ENCODE measurements at places on chromosomes 16 and 17. TPM values are rescaled to one million over a fixed set of nuclear protein-coding genes. Genes with fewer than 3 reads are reported as not detected.
A peak's percentile ranks its signal among the peaks of the same experiment; 100 is the strongest.

- H3K27me3 ChIP-seq: peaks cover 5% of the 10 kb centered on the region
- peak overlapping the region; percentile 51 for H3K4me3 ChIP-seq
- H3K27ac ChIP-seq: no peak overlapping the region
- no peaks in the 10 kb centered on the region for H3K36me3 ChIP-seq
These were observed 90.5 kb upstream of the SOX9 start for GRCh38 chr17:72030067-72030899.

TAT gene
- total RNA-seq: not detected

DNA sequence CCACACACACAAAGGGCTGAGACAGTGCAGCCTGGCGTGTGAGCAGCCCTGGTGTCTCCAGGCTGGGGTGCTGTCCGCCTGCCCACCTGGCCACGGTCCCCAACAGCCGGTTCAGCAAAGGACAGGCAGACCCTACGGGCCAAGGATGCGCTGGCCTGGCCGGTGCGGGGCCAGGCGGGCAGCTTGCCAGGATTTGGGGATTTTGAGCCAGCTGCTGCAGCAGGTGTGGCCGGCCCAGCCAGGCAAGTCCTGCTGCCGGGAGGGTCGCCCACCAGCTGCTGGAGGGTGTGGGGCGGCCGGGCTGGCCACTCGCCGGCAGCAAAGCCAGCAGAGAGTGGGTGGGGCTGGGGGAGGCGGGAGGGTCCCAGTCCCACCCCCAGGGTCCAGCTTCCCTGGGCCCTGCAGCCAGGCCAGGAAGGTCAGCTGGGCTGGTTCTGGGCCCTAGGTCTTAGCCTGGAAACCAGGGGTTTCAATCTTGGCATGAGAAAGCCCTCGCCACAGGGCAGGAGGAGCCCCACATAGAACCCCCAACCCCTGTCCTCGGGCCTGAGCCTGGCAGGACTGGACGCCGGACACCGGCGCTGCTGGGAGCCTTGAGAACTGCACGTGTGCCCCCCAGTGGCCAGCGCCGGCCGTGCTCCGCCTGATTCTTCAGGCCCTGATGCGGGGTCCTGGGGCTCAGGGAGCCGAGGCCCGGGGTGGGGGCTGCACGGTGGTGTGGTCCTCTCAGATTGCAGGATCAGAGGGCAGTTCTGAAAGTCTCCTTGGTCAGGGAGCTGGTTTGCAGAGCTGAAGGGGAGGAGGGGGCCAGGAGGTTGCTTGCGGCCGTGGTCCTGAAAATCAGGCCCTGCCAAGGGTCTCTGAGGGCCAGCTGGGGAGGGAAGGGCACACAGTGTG, 17.6 kb upstream of the SSTR5 start:
- no peaks in the 10 kb centered on the region for H3K4me1 ChIP-seq
- no peak overlapping the region for H3K4me3 ChIP-seq
- H3K27ac ChIP-seq: no peak overlapping the region
- H3K36me3 ChIP-seq: peaks cover 2% of the 10 kb centered on the region
- no peak for DNase-seq

GRCh38 chr16:73265935-73266334, 218.0 kb upstream of the ZFHX3 start:
- no peaks in the 10 kb centered on the region for H3K27me3 ChIP-seq
- H3K36me3 ChIP-seq: no peaks in the 10 kb centered on the region
- H3K4me3 ChIP-seq: no peak overlapping the region

ATAD5 gene
- 26.2 TPM for total RNA-seq

GRCh38 chr16:57304169-57305061, 19.9 kb upstream of the PLLP start:
- peak overlapping the region; percentile 15 for H3K27ac ChIP-seq
- no peak for DNase-seq
- H3K27me3 ChIP-seq: peaks cover 15% of the 10 kb centered on the region

- peaks cover 19% of the 10 kb centered on the region for H3K27me3 ChIP-seq
- H3K4me1 ChIP-seq: peaks cover 22% of the 10 kb centered on the region
- peak overlapping the region; percentile 72 for H3K27ac ChIP-seq
- H3K4me3 ChIP-seq: peak overlapping the region; percentile 88
- H3K36me3 ChIP-seq: peaks cover 5% of the 10 kb centered on the region
These were observed 65.8 kb downstream of the KPNA2 start for GRCh38 chr17:68101075-68101986.

DNA sequence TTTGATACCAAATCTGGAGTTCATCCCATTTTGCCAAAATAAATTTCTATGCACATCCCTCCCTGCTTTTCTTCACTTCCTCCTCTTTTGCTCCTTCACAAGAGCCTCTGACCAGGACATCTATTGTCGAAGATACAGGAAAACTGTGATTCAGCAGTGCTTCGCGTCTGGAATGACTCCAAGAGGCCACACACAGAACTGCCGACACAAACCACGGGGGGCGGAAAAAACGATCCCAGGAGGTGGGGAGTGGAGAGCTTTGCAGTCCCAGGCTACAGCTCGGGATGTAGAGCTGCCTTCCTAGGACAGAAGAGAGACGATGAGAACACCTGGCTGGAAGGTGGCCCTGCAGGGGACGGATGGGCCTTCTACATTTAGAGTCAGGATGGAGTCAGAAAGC, 102.8 kb downstream of the XYLT1 start:
- no peaks in the 10 kb centered on the region for H3K27me3 ChIP-seq
- no peak for DNase-seq
- peak overlapping the region; percentile 68 for H3K4me3 ChIP-seq
- H3K36me3 ChIP-seq: peaks cover 15% of the 10 kb centered on the region

LPCAT2 gene
- total RNA-seq: 1.5 TPM

DNA sequence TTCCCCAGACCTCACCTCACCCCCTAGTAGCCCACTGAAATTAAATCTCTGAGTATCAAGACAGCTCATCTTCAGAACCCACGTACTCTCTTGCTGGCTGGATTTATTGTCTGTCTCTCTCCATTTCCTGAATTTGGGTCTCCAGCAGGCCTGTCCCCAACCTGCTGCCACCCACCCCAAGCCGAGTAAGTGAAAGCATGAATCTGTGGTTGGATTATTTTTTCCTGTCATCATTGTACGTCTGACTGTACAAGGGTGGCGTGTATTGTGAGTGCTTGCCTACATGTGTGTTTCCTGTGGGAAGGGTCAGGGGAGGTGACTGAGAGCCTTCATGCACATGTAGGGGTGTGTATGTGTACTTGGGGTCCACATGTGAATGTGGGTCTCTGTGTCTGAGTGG, 5.4 kb downstream of the TNP2 start:
- H3K27ac ChIP-seq: peak overlapping the region; percentile 82
- DNase-seq: peak; percentile 41
- peaks cover 41% of the 10 kb centered on the region for H3K4me1 ChIP-seq
- H3K4me3 ChIP-seq: no peak overlapping the region
- H3K36me3 ChIP-seq: no peaks in the 10 kb centered on the region
- peaks cover 12% of the 10 kb centered on the region for H3K27me3 ChIP-seq

TERB1 gene
- total RNA-seq: not detected

- H3K4me1 ChIP-seq: no peaks in the 10 kb centered on the region
- DNase-seq: no peak
- H3K27me3 ChIP-seq: peaks cover 8% of the 10 kb centered on the region
- H3K36me3 ChIP-seq: no peaks in the 10 kb centered on the region
These were observed 21.8 kb downstream of the RAB11FIP4 start for GRCh38 chr17:31413081-31413799.

DNA sequence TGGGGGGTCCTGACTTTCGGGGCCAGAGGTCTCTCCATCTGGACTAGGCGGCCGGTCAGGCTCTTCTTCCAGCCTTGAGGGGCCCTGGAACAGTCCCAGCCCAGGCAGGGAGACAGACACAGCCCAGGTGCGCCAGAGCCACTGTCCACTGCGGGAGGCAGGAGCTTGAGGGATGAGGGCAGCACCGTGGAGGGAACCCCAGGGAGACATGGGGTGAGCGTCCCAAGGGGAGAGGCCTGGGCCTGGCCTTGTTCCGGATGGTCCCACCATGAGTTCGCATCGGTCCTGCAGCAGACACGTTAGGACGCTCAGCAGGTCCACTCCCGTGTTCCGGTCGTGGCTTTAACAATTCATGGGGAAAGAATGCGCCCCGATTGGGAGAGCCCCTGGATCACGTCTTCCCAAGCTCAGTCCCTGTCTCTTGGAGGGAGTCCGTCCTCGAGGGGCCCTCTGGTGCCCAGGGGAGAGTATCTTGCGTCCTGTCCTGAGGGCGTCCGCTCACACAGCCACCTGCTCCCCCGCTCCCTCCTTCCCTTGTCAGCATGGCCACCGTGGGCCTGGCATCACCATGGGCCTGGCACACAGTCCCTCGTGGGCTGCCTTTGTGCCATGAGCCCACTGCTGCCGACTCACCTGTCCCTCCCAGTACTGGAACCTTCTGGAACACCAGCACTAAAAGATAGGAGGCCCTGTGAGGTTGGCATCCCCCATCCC, 6.7 kb upstream of the NUDT16L1 start:
- H3K4me1 ChIP-seq: no peaks in the 10 kb centered on the region
- no peak overlapping the region for H3K27ac ChIP-seq
- H3K27me3 ChIP-seq: no peaks in the 10 kb centered on the region
- H3K36me3 ChIP-seq: peaks cover 6% of the 10 kb centered on the region
- DNase-seq: no peak
- H3K4me3 ChIP-seq: no peak overlapping the region

DNA sequence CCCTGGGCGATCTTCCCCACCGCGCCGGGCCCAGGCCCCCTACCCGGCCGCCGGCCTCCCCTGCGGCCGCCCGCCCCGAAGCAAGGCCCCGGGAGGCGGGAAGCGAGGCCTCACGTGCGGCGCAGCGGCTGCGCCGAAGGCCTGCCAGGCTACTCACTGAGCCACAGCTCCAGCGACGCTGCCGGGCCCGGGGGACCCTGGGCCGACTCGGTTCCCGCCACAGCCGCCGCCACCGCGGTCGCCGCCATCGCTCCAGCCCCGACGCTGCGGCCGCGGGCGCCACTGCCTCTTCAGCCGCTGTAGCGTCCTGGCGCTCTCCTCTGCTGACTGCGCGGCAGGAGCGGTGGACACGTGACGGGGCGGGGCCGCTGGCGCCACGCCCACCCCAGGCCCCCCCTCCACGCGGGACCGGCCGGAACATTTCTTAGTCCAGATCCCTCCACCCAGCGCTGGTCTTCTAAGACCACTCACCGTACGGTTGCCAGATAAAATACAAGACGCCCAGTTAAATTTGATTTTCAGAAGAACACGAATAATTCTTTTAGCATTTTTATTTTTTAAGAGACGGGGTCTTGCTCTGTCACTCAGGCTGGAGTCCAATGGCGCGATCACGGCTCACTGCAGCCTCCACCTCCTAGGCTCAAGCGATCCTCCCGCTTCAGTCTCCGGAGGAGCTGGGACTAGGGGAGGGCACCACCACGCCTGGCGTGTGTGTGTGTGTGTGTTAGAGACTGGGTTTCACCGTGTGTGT, at the start of gene GGA2:
Gene GGA2 (minus strand): TSS at position 331 of the 751 bp plus-strand sequence. CDS start 83 bp downstream, at position 248.
- H3K27ac ChIP-seq: peak within 1 kb of the TSS; percentile 87
- H3K36me3 ChIP-seq: peaks cover 22% of the 10 kb centered on the region
- DNase-seq: peak; percentile 74
- H3K4me3 ChIP-seq: peak within 1 kb of the TSS; percentile 89
- no peaks in the 10 kb centered on the region for H3K27me3 ChIP-seq
- H3K4me1 ChIP-seq: peaks cover 50% of the 10 kb centered on the region

MPO gene
- not detected for total RNA-seq

TMC7 gene
- not detected for total RNA-seq

CCDC40 gene
- 0.15 TPM for total RNA-seq

Data from activated T-helper 1 cell treated with anti-CD3 and anti-CD28 coated beads, Interleukin-12 subunit alpha, Interleukin-12 subunit beta, Interleukin-2, Interleukin-4 antibody, amounts not matched to agents 30 ng/mL and 10 ng/mL and 1 ng/mL, durations not matched to agents 14 hours and 24 hours and 36 hours (primary cell).